ENCODE measurements at places on chromosomes 6 and 20.
A peak's percentile ranks its signal among the peaks of the same experiment; 100 is the strongest.

DNA sequence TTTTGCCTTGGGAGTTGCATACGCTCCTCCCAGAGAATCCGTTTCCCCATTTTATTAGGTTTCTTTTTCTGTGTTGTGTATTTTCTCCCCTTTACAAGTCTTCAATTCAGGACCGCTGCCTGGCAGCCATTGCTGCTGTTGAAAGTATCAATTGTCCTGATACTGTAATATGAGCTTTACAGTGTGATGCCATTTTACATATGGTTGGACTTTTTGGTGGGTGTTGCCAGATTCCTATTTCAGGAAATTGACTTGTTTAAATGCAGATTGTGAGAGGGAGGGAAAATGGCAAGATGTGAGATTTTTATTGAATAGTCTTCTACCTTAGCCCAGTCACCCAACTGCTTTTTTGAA, 1.2 kb downstream of the PANK2 start:
- no peak for DNase-seq

DNA sequence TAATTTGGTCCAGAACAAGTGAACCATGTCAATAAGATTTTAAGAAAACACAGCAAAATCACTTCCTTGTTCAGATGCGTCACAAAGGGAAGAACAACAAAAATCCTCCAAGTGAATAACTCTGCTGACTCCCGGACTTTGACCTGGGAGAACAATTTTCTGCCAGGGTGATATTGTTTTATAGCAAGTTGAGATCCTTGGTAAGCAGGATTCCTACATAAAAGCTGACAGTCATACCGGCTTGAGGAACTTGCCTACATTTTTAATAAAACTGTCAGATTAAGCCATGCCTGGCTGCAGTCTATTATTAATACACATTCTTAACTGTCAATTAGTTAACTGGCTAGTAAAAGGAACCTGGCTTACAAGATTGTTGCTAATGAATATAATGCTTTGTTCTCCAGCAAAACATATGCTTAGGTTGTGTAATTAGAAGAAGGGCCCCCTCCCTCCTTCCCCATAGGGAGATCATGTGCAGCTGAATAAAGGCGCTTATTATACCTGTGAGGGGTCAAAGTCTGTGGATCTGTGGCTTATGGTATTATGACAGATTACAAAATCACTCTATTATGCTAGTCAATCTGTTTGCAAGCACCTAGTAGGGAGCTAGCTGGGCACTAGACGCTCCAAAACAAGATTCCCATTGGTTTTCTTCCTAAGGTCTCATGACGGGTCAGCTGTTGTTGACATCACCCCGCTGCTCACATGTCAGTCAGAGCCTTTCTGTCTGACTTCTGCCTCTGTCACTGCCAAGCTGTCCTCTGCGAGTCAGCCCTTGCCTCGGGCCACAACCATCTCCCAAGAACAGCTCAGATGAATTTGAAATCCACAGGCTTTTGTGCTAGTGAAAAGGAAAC, 44.6 kb upstream of the SEC63 start:
- no peak for DNase-seq

GRCh38 chr20:46709459-46710152, at the start of gene SLC2A10:
SLC2A10 (plus strand) TSS chr20:46709649; CDS start chr20:46709737, 88 bp downstream.
- no peak for DNase-seq

- peak; percentile 87 for DNase-seq
Observed at GRCh38 chr20:35303735-35304491, 11.7 kb upstream of the FAM83C start.

- no peak for DNase-seq
Observed at GRCh38 chr6:144478483-144478882, 193.3 kb downstream of the UTRN start.

- DNase-seq: no peak
Observed at GRCh38 chr6:45378334-45378926, 696 bp upstream of the SUPT3H start.

DNA sequence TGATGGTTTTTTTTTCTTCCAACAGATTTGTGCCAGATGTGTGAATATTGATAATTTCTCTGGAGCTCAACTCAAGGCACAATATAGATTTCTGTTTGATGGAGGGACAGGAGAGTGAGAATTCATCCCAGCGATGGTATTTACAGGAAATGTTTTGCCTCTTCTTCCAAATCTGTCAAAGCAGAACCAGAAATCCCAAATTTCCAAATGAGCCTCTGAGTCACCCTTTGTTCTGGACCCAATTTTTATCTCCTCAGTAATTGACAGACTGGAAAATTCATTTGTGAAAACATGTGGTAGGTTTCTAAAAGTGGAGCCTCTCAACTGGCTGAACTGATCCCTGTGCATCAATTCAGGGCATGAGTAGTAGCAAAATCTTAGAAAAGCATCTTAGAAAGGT, 223.2 kb upstream of the TSHZ2 start:
- DNase-seq: no peak
